Spleen (tissue), 13 donors: ENCODE measurements at places on chromosomes 6 and 20.

GRCh38 chr20:58048096-58048702, 180.3 kb downstream of the ANKRD60 start:
- DNase-seq: no peak

GRCh38 chr6:27138837-27139755, 108.4 kb upstream of the PRSS16 start:
- peak; percentile 89 for DNase-seq

DNA sequence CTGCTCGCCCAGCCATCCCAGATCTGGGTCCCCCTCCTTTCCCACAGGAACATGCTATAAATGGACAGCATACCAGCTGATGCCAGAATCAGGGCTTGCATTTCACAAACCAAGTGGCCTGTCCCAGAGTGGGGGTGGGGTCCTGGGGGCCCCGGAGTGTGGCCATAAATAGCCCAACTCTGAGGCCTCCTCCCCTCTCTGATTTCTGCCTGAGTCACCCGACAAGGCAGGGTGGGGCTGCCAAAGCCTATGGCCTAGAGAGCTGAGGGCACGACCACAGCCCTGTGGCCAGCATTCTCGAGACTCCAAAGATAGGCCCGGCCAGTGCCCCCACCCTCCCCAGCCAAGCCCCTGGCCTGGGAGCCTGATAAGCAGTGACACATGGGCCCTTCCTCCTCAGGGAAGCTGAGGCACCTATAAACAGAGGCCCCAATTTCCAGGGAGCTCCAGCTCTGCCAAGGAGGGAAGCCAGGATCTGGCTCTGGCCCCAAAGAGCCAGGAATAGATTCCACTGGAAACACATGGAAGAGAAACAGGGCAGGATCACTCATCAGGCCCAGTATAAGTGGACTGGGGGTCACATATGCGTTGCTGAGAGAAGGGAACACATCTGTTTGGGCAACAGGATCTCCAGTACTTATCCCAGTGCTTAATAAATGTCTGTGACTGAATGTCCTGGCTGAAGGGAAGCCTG, 20.3 kb downstream of the SNTA1 start:
- no peak for DNase-seq

DNA sequence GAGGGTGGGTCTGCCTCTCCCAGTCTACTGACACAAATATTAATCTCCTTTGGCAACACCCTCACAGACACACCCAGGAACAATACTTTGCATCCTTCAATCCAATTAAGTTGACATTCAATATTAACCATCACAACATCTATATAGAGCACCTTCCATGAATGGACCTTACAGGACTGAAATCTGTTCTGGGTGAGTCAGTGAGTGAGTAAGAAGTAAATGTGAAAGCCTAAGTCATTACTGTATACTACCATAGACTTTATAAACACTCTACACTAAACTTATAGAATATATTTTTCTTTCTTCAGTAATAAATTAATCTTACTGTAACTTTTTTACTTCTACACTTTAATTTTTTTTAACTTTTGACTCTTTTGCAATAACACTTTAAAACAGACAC, 993.8 kb upstream of the MAP3K7 start:
- DNase-seq: no peak

DNA sequence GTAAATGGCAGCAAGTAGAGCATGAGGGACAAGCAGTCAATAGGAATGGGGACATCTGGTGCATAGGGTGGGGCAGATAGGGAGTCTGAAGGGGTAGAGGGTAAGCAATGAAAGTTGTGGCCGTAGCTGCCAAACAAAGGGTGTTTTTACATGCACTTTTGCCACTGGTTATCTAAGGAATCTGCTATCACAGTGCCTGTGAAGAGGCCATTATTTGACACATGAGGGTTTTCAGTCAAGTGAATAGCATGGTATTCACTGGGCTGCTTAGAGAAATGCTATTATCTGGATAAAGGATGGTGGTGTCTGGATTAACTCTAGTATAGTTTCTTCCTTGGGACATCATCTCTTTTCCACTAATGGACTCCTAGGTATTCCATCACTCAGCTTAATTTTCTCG, 118.2 kb downstream of the CARMIL1 start:
- no peak for DNase-seq

- DNase-seq: no peak
Measured at GRCh38 chr6:157534977-157535339, 154.0 kb downstream of the ZDHHC14 start.
